ENCODE measurements at places on chromosomes 16 and 17.

- DNase-seq = peak; percentile 41
These were observed 21.0 kb downstream of the SOX8 start for GRCh38 chr16:1002399-1003166.

DNA sequence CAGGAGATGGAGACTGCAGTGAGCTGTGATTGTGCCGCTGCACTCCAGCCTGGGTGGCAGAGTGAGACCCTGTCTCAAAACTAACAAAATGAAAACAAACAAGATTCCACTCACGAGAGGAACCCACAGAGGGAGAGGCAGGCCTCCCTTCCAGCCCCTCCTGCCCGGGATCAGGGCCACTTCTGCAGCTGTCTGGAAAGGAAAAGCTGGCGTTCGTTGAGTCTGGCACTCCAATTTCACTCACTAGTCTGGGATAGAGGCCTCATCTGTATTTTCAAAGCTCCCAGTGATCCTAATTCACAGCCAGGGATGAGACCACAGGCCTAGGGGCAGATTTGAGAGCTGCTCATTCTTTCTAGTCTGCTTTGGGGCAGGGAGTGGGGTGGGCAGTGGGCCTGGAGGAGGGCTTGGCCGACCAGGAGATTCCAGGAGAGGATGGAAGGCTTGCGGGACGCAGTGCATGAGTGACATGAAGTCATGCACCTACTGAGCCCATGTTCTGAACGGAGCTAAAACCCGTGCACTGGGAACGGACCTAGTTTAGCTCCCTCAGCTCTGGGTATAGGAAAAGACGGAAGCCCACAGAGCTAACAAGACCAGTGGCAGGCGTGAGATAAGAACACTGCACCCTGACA lies 54.0 kb downstream of the COTL1 start:
- no peak for DNase-seq

DNA sequence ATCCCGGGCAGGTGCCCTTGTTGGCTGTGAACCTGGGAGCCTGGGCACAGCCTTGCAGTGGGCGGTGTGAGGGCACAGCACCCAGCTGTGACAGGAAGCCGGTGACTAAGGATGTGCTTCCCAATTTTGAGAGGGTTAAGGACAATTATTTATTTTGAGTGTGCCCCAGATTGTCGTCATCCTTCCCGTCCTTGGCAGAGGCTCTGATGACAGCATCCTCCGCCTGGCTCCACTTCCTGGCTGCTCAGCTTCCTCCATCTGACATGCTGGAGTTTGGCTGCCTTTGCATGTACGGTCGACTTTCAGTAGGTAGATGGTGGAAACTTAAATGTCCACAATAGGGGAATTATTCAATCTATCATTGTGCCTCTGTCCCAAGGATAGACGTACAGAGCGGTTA lies 282.4 kb upstream of the EEF2KMT start:
- DNase-seq = no peak

- no peak for DNase-seq
These were observed 10.7 kb downstream of the C16orf95 start for GRCh38 chr16:87306516-87306915.

DNA sequence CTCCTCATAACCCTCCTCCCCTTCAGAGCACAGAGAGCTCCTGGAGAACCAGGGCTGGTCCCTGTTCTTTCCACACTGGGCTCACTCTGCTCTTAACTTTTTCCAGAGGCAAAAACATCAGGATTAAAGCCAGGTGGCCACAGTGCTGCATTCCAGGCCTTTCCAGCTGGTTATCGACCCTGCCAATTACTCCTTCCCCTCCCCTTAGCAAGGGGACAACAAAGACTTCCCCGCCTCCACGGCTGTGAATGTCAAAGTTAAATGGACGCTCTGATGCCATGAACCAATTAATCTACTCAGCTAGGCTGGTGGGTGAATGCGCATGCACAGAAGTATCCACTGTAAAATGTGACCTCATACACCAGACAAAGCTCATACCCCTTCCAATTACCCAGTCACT lies 23.1 kb downstream of the ACLY start:
- no peak for DNase-seq

- DNase-seq = no peak
These were observed 5.3 kb upstream of the NTN3 start for GRCh38 chr16:2465653-2466415.

GRCh38 chr17:39517224-39517623 lies 55.9 kb downstream of the CDK12 start:
- no peak for DNase-seq

GRCh38 chr16:26071101-26071866 lies 379.5 kb downstream of the HS3ST4 start:
- DNase-seq = no peak

DNA sequence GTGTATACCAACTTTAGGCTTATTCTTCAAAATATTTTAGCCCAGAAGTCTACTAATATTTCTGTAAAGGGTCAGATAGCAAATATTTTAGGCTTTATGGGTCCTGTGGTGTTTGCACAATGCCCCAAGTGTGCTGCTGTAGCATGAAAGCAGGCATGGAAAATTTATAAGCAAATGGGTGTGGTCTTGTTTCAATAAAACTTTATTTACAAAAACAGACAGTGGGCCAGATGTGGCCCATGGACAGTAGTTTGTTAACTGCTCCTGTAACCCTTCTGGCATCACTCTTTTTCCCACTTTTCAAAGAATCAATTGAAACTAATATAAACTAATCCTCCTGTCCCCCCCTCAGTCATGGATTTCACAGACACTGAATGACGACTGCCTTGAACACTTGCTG lies 410.7 kb downstream of the SHISA9 start:
- no peak for DNase-seq

GRCh38 chr16:1180549-1181403 lies 27.9 kb downstream of the CACNA1H start:
- no peak for DNase-seq

GRCh38 chr16:28298511-28298878 lies 6.2 kb downstream of the SBK1 start:
- DNase-seq = no peak

GRCh38 chr17:50261051-50261915 lies 13.0 kb upstream of the TMEM92 start:
- no peak for DNase-seq

GRCh38 chr16:57803134-57803990 lies 1.1 kb upstream of the KIFC3 start:
- DNase-seq = no peak

GRCh38 chr17:11608396-11608795 lies 10.1 kb downstream of the DNAH9 start:
- DNase-seq = no peak

DNA sequence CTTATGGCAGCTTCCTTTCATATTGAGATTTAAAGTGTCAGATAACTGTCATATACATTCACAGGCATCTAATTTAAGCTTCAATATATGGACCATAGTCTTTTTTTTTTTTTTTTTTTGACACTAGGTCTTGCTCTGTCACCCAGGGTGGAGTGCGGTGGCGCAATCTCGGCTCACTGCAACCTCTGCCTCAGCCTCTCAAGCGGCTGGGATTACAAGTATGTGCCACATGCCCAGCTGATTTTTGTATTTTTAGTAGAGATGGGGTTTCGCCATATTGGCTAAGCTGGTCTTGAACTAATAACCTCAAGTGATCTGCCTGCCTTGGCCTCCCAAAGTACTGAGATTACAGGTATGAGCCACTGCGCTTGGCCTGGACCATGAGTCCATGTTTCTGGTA lies 13.6 kb downstream of the CEP95 start:
- DNase-seq = no peak

DNA sequence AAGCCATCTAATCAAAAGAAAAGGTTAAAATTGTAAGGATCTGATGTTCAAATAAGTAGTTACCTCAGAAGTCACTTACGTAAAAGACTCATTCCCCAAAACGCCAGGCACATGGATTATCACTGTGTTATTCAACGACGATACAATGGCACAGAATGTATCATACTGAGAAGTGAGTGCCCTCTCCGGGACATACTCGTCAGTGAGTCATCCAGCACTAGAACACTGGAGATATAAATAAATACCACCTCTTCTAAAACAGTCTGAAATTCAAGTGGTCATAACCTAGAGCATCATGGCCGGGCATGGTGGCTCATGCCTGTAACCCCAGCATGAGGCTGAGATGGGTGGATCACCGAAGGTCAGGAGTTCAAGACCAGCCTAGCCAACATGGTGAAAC lies 24.9 kb downstream of the USP31 start:
- no peak for DNase-seq

- no peak for DNase-seq
These were observed 14.2 kb downstream of the KIF1C start for GRCh38 chr17:5011928-5012327.

DNA sequence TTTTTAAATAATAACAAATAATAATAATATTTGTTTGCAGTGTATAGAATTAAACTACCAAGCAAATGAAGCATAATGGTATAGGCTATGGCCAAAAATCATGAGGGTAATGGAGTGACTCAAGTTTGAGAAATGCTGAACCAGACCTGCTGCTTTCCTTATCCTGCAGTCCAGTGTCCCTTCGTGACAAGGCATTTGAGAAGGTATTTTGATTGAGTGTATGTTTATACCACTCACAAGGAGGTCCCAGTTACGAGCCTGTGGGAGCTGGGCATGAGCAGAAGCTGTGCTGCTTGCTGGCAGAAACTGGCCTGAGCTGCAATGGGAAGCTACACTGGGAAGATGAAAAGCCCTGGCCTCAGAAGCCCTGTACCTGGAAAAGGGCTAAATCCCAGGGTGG lies 50.3 kb downstream of the GNAO1 start:
- no peak for DNase-seq

GRCh38 chr16:48409839-48410632 lies 24.8 kb upstream of the SIAH1 start:
- no peak for DNase-seq
